ENCODE measurements at places on chromosomes 16 and 17.

DNA sequence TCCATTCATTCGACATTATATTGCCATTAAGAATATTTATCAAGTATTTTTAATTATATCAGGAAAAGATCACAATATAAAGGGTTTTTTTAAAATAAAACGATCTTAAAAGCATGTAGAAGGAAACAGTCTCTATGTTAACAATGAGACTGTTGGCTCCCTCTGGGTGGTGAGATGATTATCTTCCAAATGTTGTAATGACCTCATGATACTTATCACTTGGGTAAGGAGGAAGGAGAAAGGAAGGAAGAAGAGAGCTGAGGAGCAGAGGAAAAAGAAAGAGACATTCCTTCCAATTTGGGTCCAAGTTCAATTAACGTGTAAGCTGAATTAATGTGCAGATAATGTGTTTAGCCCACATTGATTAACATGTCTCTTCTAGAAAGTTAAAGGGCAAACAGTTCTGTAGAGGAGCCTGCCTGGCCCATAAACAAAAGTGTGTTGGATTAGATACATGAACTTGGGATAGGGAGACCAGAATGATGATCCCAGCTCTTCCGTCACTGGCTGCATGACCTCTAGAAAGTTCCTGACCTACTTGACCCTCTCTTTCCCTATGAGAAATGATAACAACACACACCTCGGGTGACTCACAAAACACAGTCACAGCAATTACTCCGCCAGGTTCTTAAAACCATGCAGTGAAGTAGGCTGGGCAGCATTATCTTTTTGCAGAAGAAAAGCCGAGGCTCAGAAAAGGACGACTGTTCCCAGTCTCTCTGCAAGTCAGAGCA is 32.0 kb downstream of the PIMREG start:
- no peak for DNase-seq

DNA sequence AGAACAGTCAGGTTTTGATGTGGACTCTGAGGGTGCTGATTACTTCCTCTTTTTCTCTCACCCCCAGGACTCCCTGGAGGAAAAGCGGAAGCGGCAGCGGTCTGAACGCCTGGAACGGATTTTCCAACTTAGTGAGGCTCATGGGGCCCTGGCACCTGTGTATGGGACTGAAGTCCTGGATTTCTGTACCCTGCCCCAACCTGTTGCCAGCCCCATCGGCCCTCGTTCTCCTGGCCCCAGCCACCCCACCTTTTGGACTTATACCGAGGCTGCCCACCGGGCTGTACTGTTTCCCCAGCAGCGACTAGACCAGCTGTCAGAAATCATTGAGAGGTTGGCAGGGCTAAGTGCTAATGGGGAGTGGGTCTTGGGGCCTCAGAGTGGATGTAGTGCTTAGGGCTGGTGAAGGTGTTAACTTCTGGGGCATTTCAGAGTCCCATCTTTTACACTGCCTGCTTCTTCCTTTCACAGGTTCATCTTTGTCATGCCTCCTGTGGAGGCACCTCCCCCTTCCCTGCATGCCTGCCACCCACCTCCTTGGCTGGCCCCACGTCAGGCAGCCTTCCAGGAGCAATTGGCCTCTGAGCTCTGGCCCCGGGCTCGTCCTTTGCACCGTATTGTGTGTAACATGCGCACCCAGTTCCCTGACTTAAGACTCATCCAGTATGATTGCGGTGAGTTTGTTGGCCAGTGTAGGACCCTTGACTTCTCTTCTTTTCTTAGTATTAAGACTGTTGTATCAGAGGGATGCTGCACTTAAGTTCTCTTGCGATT is 19.1 kb upstream of the PHKG2 start:
- no peak for DNase-seq

DNA sequence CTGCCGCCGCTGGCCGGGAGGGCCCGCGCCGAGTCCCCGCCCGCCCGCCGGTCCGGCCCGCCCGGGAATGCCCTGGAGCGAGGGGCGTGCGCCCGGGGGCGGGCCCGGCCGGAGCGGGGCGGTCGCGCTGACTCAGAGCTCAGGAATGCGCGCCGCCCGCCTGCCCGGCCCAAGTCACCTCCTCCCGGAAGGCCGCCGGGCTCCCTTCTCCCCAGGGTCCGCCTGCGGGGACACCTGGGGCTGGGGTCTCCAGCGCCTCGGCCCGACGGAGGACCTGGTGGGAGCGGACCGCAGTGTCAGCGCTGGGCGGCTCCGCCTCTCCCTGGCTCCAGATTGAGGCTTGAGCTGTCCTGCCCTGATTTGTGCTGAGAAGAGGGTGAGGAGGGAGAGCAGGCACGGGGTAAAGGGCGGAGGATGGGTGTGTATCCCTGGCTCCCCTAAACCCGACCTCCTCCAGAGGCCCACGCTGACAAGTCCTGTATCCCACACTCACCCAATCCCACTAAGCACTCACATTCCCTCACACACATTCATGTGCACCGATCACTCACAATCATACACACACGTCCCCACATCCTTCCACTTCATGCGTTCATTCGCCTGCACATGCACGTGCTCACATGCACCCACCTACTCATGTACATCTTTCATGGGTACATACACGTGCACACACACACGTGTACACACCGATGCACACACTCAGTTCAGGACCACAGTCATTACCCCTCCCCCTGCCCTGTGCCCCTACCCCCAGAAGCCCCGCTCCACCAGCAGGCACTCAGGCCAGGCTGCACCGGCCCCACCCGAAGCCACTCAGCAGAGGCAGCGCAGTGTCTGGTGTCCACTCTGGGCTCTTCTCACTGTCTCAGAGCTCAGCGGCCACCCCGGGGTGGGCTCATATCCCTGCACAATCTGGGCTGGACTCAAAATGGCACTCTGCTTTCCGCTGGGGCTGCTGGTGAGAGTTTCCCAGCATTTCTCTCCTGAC is at the start of gene RHBDF1:
TSS of gene RHBDF1 (minus strand) at position 71 of the 988 bp plus-strand sequence. CDS start 7,616 bp downstream, outside the sequence.
- no peak for DNase-seq

DNA sequence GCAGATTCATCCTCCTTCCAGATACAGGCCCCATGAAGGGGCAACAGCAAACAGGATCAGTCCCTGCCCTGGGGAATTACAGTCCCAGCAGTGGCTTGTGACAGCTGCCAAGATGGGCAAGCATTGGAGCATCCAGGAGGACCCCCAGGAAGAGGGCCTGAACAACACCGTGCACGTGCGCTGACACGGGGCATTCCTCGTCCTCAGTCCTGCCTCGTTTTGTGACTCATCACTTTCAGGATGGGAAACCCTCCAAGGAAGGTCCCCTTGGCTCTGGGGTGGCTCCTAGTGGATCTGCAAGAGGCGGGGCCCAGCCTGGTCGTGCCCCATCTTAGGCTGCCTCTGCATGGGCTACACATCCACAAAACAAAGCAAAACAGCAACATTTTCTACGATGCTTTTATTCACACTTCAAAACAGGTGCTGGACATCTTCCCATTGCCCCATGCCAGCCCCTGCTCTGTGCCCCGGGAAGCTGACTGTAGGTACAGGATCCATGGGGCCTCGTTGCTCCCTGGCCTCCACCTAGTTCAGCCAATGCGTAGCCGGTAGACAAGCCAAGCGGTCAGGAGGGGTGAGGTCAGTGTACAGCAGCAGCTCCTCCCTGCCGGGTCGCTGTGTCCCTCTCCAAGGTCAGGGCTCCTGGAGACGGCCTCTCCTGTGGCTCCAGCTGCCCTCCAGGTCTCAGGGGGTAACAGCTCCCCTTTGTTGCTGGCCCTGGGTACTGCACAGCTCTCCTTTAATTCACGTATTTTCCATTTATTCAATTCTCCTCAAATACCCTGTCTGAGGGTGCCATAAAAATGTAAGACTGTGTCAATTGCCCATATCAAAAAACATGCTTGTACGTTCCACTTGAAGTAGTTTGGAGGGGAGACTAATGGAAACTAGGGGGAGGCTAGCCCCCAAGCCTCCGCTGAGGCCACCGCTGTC is 32.2 kb downstream of the ACTG1 start:
- DNase-seq, result no peak

DNA sequence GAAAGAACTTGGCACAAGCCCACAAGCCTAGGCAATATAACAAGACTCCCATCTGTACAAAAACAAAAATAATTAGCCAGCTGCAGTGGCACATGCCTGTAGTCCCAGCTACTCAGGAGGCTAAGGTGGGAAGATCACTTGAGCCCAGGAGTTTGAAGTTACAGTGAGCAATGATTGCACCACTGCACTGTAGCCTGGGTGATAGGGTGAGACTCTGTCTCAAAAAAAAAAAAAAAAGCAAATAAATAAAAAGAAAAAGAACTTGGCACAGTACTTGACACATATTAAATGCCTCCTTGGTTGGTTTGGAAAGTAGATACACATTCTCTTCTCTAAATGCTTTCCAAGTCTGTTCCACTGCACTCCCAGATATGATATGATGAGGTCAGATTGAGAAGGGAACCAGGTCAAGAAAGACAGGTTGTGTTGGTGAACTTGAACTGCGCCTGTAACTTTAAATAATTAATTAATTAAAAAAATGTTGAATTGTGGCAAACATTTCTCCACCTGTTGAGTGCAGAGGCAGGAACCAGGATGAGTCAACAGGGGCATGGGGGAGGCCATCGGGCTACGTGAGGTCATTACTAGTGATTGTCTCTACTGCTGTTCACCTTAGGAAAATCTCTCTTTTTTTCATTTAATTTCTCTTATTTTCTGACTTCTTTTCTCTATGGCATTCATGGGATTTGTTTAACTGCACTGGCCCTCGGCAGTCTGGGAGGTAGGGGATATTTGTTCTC is 25.9 kb upstream of the EFCAB13 start:
- DNase-seq, result no peak

DNA sequence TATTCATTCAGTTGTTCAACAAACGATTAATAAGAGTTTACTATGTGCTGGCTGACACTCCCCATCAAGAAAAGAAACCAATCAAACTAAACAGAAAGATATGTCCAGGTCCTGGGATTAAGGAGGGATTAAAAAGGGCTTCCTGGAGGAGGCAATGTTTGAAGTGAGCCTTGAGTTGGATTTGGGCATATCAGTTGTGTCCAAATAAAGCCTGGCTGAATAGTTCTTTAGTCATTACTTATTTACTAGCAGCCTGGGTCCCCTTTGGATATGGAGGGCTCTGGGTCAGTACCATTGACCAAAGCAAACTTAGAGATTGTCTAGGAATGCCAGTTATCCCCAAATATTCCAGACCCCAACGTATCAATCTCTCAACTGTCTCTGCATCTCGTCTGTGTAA is 117.7 kb downstream of the COPRS start:
- no peak for DNase-seq

DNA sequence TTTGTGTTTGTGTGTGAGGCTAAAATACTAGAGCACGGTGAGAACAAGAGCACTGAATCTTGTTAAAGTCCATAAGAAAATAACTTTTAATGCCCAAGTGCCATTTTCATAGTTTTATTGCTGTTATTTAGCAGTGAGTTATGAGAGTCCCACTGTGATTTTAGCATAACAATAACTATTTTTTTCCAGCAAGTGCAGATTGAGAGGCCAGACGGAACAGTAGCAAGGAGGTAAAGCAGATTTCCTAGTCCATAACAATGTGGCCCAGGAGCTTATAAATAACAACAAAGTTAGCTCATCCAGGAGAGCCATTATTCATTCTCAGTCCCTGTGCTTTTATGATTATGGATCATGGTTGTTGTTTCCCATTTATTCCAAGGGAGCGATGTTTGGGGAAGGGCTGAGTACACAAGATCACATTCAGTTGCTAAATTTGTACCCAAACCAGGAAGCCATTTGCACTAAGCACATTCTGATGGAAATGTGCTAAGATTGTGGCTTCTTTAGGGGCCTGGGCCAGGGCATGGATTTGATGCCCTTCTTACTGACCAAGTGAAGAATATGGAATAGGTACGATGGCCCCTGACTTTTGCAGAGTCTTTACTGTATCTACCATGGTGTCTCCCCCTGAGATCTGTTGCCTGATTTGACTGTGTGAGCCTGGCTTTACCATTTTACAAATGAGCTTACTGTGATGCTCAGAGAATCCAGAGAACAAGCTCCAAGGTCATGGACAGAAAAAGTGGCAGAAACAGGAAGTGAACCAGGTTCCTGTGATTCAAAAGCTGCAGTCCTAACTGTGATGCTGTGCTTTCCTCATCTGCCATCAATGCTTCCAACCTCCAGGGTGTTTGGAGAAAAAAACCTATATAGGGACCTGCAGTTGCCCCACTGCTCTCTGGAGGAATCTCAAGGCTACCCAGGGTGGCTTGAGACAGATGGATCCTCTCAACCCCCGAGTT is 204.7 kb upstream of the HSBP1 start:
- no peak for DNase-seq

- no peak for DNase-seq
Observed at GRCh38 chr17:78468366-78468765, 89.9 kb downstream of the PGS1 start.

DNA sequence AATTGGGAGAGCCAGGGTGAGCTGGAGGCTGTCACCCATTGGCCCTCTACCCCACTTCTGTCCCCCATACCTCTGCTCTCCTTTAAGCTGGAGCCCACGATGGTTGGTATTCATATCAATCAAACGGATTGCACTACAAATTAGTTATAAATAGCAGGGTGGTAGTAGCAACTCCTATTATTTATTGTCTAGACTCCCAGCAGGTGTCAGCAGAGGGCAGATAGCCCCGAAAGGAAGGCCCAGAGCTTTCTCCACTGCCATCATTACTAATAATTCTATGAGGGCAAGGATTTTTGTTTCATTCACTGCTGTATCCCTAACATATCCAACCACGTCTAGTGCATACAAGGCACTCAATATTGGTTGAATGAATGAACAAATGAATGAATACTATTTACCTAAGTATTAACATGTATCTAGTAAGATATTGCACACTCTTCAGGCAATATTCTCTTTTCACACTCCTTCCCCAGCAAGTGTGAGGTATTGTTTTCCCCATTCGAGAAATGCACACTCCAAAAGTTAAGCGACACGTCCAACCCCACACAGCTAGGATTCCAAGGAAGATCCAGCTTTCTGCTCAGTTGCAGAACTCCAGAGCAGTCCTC is 6.3 kb downstream of the C17orf50 start:
- no peak for DNase-seq

DNA sequence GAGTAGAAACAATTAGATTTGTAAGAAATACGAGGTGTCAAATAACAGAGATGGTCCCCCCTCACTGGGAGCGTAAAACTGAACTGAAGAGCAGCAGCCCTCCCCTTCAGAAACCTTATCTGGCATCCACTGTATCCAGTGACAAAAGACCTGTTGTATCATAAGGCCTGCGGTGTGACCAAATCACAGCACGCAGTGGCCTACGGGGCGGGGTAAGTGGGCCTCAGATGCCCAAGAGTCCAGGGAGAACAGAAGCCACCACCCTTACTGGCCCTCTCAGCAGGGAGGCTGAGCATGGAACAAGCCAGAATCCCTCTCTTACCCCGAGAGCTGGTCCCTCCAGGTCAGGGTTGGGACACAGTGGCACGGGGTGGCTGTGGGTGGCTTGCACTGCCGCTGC is 5.5 kb downstream of the JMJD6 start:
- DNase-seq, result no peak

GRCh38 chr17:76982408-76983074 is 114.3 kb downstream of the MGAT5B start:
- no peak for DNase-seq

Measured in stimulated activated CD4-positive, alpha-beta T cell treated with anti-CD3 and anti-CD28 coated beads, Interleukin-1b, Interleukin-23, amount 100 ng/mL, for 4 hours (primary cell).